NCI-H1092 treated with DMSO at 0.1 percent for 48 hours (cell line): ENCODE measurements at places on chromosomes 2 and 18.
A peak's percentile ranks its signal among the peaks of the same experiment; 100 is the strongest.

- no peak for DNase-seq
Observed at GRCh38 chr2:17051538-17051937, 385.9 kb upstream of the CYRIA start.

- no peak for DNase-seq
Observed at GRCh38 chr18:46155641-46156051, 51.5 kb downstream of the HAUS1 start.

- peak; percentile 76 for DNase-seq
Observed at GRCh38 chr2:10408649-10409579, 39.2 kb downstream of the ODC1 start.

DNA sequence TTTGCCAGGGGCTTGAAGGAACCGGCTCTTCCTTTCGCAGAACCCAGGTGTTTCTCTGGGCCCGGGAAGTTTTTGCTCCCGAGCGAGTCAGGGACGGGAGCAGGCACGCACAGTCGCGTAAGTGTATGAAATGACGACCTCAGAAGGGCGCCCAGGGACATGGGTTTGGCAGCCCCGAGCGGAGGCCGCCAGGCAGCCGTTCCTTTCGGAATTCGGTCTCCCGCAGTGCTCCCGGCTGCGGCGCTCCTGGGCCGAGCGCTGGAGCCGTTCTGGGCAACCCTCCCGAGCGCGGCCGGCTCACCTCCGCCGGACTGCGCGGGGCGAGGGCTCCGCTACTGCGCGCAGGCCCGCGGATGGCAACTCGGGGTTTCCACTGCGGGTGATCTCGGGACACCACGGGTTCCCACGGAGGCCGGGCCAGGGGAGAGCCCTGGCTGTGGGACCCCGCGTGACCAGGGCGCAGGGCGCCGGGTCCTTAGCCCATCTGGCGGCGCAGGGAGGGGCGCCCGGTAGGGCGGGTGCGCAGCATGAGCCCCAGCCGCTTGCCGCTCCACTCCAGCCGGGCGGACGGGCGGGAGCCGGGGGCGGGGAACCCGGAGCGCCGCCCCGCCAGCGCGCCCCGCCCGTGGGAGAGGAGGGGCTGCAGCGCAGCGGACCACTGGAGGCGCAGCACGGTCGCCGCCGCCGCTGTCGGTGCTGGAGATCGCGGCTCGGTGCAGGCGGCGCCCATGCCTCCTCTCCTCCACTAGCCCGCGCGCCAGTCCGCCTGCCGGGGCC is at the start of gene OSBPL6:
Gene OSBPL6 (plus strand): TSS at position 690 of the 777 bp plus-strand sequence. CDS start 111,673 bp downstream, outside the sequence.
- DNase-seq = peak; percentile 72

GRCh38 chr2:102664471-102664909 is 45.1 kb downstream of the SLC9A2 start:
- DNase-seq = no peak

- no peak for DNase-seq
Observed at GRCh38 chr18:45073556-45073955, 392.9 kb downstream of the SETBP1 start.
